ENCODE measurements at places on chromosomes 5 and 9.

- no peak for DNase-seq
Observed at GRCh38 chr9:16833296-16833835, 37.1 kb downstream of the BNC2 start.

- no peak for DNase-seq
Observed at GRCh38 chr5:143436871-143437270, 33.4 kb upstream of the NR3C1 start.

DNA sequence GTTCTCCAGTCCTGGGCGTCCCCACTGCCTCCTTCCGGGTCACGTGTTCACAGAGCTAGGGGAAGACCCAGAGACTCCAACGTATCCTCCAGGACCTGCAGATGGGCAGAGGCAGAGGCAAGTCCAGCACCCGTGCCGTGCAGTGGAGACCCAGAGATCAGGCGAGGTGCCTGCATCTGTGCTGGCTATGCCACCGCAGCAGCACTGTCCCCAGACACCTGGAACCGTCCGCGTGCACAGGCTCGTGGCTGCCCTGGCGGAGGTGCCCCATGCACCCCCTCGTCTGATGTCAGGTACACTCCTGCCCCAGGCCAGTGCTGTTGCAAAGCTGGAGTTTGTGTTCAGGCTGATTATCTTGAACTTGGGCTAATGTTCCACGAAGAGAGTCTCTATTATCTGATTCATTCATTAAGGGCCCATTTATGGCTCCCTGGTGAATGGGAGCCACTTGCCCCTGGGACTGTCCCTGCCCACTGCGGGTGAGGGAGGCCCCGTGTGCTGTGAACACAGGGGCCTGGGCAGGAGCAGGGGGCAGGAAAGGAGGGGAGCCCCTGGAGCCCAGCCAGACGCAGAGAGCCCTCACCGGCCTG is 13.7 kb downstream of the IRX4 start:
- no peak for DNase-seq

GRCh38 chr5:39521940-39522590 is 97.3 kb upstream of the DAB2 start:
- no peak for DNase-seq

DNA sequence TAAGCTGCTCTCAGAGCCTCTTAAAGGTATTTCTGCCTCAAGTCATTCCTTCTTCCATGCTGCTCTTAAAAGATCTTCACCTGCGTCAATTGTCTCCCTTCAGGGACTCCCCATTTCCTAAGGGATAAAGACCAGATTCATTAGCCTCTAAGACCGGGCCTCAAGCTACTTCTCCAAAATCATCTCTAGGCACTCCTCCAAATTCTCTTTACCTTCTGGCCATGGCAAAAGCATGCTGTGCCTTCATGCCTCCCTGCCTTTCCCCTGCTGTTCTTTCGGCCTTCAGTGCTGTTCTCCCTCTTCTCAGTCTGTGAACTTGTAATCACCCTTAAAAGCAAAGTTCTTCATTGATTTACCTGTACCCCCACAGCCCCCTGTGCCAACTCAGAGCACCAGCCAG is 4.4 kb downstream of the TMOD1 start:
- DNase-seq: no peak

DNA sequence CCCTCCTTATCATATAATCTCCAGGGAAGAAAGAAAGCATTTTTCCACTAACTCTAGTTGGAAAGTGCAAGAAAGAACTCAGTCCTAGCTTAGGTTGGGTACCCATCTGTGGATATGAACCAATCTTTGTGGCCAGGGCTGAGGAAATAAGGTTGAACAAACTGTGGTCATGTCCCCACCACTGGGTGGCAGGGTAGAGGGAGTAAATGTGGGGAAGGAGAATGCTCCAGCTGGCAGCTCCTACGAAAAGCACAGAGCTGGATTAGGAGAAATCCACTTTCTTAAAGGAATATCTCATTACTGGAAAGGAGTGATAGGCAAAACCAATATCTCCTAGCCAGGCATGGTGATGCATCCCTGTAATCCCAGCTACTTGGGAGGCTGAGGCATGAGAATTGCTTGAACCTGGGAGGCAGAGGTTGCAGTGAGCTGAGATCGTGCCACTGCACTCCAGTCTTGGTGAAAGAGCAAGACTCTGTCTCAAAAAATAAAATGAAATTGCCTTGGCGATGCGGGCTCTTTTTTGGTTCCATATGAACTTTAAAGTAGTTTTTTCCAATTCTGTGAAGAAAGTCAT is 175.1 kb downstream of the CCDC192 start:
- no peak for DNase-seq

DNA sequence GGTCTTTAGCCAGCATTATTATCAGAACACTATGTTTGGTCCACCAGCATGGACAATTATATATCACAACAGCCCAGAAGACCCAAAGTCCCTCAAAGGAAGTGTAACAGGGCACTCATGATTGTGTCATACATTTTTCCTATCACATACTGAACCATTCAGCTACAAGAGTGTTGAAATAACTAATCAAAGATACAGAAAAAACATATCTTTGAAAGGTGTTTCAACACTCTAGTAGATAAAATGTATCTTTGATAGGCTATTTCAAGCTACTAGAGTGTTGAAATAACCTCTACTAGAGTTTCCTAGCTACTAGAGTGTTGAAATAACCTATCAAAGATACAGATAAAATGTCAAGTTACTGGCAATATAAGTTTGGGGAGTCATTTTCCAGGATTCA is 545.0 kb downstream of the PRR16 start:
- no peak for DNase-seq
